ENCODE measurements at places on chromosomes 11 and 22. TPM values are rescaled to one million over a fixed set of nuclear protein-coding genes. Genes with fewer than 3 reads are reported as not detected.

Gene NCR3LG1
- 1.0 TPM for total RNA-seq

DNA sequence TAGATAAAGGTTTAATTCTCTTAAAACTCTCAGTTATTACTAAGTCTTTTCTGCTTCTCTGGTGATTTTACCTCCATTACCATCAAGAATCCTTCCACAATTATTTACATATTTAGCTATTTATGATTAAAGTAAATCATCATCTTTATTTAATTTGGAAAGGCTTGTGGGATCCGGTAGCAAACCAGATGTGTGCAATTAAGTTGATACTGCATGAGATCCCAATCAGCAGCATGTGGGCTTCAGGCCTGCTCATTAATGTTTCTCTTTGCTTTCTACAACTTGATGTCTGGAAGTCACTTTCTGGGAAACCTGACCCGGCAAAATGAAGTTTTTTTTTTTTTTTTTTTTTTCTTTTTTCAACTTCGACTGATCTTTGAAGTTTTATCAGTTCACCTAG is 558.4 kb upstream of the ANO5 start:
- no peak for DNase-seq

- no peak for DNase-seq
These were observed 47.3 kb downstream of the GRAMD1B start for GRCh38 chr11:123477205-123477907.

Gene SLC22A12
- total RNA-seq, result not detected

DNA sequence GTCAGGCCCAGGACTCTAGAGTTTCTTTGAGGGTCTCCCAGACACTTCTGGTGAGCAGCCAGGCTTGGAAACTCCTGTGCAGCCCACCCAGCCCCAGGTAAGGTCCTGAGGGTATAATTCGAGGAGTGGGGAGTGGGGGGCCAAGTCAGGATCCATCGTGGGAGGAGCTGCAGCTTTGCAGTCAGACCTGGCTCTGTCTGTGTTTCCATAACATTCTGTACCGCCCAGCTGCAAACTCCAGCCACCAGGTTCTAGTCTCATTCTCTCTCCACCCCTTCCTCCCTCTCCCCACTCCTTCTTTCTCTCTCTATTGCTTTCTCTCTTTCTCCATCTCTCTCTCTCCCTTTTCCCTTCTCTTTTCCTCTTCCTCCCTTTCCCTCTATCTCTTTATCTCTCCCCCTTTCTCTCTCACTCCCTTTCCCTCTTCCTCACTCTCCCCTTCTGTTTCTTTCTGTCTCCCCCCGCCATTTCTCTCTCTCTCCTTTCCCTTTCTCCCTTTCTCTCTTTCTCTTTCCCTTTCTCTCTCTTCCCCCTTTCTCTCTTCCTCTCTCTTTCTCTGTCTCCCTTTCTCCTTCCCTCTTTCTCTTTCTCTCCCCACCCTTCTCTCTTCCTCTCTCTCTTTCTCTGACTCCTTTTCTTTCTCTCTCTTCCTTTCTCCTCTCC is 127.2 kb downstream of the MN1 start:
- DNase-seq, result no peak

- DNase-seq, result no peak
These were observed 1.4 kb downstream of the ARHGAP20 start for GRCh38 chr11:110710628-110711381.

DNA sequence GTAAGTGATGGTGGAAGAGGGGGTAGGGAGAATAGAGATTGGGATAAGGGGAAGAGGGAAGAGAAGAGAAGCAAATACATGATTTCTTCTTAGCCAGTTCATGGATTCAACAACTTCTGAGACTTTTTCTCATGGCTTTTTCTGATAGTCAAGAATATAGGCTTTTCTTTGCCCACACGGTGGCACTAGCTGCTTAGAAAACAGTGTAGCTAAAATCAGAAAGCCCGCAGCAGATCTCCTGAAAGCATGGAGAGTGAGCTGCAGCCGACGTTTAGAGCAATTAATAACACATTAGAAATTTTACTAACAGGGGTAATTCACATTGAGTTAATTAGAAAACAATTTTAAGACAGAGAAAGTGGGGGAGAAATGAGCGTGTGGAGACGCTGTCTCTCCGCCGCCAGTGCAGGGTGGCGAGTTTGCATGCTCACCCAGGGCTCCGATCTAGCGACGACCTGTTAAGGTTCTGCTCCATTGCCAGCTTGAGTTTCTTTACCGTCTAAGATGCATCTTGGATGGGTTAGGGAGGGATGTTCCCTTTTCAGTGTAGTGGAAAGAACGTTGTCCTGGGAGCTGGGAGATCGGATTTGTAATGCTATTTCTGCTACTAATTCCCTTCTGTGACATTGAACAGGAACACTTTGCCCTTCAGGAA is 3.3 kb upstream of the RAG1 start:
- DNase-seq, result peak; percentile 83

DNA sequence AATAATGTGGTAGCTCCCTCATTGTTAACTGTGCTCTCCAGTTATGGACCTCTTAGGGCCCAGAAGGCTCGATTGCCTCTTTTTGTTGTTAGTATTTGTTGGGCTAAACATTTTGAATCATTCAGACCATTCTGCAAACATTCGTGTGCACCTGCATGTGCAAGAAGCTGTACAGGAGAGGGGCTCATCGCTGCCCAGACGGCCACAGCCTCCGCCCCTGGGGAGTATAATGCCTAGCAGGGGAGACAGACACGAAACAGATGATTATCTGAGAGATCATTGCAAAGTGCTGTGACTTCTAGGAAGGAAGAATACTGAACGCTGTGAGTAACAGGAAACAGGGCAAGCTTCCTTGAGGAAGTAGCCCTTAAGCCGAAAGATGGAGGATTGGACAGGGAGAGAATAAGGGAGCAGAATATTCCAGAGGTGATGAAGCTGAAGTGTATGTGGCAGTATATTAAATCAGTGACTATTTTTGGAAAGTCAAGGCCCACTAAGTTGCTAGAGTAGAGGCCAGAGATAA is 123.3 kb upstream of the RASSF10 start:
- no peak for DNase-seq

Gene METTL15
- total RNA-seq, result 8.5 TPM

Gene OR52E2
- not detected for total RNA-seq

GRCh38 chr11:42595876-42596275 is 715.9 kb upstream of the API5 start:
- DNase-seq, result no peak

Gene KRTAP5-1
- total RNA-seq, result not detected

Gene RELA
- 17.1 TPM for total RNA-seq

GRCh38 chr22:46230262-46230901 is 19.7 kb downstream of the CDPF1 start:
- no peak for DNase-seq

DNA sequence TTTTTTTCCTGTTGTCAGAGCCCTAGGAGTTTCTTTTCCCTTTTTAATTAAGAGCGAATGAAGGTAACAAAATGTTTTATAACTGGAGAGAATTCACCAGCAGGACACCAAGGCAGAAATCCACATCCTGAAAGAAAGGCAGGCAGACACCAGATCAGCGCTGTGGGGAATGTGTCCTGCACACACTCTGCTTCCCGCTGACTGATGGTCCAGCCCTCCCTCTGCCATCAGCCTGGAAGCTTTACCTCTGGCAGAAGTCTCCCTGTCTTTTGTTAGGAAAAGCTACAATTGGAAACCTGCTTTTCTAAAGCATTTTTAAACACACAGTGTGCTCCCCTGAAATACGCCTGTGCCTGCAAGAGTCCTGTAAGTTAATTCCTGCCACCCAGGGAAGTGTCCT is 638.5 kb downstream of the NTM start:
- DNase-seq, result no peak

Gene BARX2
- total RNA-seq, result 0.14 TPM

- no peak for DNase-seq
These were observed 31.8 kb downstream of the SLCO2B1 start for GRCh38 chr11:75182664-75183063.

GRCh38 chr11:33863418-33864172 is 28.3 kb downstream of the LMO2 start:
- no peak for DNase-seq

Gene CAPN1
- 31.9 TPM for total RNA-seq

Gene GLB1L2
- 0.47 TPM for total RNA-seq

GRCh38 chr22:47847131-47847890 is 1084.9 kb downstream of the TBC1D22A start:
- no peak for DNase-seq

Gene KLHL35
- 0.57 TPM for total RNA-seq

DNA sequence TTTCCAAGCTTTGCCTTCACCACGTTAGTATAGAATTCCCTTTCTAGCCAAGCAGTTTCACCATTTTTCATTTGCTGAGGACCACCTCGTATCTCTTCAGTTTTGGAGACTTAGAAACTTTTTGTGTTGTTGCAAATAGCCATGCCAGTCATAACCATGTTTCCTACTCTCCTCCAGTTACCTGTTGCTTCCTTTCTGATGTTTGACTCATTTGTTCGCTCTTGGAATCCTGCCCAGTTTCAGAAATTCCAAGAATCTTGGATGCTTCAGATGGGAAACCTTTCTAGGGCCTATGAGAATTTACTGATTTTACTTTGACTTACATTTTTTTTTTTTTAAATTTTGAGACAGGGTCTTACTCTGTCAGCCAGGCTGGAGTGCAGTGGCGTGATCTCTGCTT is 65.4 kb downstream of the PPP6R3 start:
- no peak for DNase-seq

Gene SLC22A8
- total RNA-seq, result not detected

Gene CCDC188
- total RNA-seq, result 0.09 TPM

DNA sequence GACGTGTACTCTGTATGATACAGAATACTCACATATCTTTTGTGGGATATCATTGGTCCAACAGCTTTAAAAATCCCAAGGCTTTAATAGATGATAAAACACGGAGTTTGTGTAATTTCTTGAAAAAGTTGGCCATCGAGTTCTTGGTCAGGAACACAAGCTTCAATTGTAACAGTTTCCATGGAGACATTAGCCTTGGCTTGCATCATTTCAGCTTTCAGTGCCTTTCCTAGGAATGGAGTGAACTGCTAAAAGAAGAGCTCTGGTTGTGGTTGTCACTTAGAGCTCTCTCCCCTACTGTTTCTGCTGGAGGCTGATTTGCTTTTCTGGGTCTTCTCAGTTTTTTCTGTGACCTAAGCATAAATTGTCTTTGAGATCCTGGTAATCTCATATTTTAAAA is 14.2 kb downstream of the BMAL1 start:
- no peak for DNase-seq

GRCh38 chr11:72581067-72581466 is 93.2 kb downstream of the PDE2A start:
- no peak for DNase-seq

All from thymus (tissue), 14 donors.